ENCODE measurements at places on chromosomes 7 and 10.

- no peak for DNase-seq
Measured at GRCh38 chr10:130713135-130713534, 576.9 kb downstream of the GLRX3 start.

DNA sequence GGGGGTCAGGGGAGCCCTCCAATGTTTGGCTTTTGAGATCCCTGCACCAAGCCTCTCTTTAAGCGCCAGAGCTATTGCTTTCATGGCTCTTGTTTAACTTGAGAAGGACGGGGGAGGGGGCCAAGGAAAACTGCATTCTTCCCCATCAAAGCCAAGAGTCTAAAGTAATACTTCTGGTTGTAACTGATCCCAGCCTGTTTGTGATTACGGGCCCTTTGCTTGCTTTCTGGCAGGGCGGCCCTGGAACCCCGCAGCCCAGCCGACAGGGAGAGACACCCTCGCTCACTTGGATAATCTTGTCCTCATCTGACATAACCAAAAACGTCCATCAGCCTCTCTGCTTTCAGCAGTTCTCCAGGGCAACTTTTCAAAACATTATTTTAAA is 154.7 kb downstream of the NEURL1 start:
- DNase-seq, result no peak

- DNase-seq, result no peak
Measured at GRCh38 chr10:19952224-19953010, 136.2 kb downstream of the PLXDC2 start.

DNA sequence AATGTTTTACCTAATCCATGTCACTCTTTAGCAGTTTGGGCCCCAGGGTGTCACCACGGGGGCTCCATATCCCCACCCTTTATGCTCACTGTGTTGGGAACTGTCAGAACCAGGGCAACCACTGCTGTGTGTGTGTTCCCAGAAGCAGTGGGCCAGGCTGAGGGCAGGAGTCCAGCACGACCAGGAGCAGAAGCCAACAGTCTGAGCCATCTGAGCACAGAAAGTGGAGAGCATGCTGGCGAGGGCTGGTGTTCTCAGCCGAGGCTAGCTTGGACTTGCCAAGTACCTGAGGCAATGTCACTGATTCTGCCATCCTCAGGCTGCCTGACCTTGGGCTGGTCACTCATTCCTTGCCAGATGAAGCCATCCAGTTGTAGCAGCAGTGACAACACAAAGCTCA is 285.0 kb downstream of the BMPER start:
- DNase-seq, result no peak

- DNase-seq, result no peak
Measured at GRCh38 chr10:103983367-103983911, 16.5 kb downstream of the SLK start.

DNA sequence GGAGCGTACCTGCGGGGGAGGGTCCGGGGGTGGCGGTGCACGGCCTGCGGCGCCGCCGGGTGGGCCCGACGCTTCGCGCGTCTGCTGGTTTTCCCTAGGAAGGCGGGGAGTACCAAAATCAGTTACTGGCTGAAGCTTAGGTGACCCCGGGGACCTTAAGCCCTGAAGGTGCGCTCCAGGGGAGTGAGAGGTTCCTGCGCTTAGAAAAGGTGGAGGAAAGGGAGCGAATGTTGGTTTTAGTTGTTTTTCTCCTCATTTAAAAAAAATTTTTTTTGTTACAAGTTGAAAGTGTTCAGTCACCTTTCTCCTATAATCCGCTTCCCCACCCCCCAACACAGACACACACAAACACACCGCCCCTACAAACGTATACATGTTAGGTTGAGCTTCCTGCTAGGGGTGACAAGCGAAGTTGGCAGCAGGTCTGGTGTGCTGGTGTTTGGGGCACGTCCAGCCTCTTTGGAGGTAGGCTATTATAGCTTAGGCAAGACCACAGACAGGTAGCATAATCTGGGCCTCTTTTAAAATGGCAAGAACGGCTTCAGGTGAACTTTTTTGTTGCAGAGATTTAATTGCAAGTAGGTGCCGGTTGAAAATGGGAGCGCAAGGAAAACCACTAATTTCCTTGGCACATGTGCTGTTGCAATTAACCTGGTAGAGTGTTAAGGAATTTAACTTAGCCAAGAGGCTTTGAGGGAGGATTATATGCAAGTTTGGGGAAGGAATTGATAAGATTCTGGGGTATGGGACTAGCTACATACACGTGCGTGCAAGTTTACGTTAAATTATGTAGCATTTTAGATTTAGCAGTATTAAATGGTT is 945 bp downstream of the ADD3 start:
- DNase-seq, result peak; percentile 48

- DNase-seq, result peak; percentile 91
Measured at GRCh38 chr7:107995184-107996071, 7.5 kb downstream of the LAMB1 start.

DNA sequence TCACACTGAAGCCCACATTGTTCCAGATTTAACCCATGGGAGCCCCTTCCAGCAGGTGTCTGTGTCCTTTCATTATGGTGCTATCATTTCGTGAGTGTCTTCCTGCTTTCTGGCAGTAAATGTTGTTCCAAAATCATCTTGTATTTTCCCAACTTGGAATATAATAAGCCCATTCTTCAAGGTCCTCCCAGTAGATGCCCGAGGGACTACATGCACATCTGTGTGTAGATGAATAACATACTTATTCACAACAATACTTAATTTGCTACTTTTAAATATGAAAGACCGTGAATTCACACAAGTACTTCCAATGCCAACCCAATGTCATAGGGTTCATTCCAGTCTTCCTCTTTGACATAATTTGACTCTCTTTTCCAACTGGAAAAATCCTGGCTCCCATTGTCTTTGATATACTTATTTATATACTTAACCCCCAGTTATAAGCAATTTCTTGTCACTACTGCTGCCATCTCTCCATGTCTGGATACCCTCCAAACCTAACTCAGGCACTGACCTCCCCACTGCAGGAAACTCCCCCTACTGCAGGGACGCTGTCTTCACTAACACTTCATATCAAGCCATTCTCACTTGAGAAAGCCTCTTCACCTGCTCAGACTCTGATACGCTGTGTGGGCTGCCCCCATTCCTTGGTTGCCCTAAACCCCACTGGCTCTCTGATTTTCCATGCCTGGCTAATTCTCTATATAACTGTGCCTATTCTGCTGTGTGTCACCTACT is 1119.2 kb downstream of the CNTNAP2 start:
- DNase-seq, result no peak

GRCh38 chr10:69065406-69066361 is 22.2 kb upstream of the SRGN start:
- DNase-seq, result peak; percentile 82

DNA sequence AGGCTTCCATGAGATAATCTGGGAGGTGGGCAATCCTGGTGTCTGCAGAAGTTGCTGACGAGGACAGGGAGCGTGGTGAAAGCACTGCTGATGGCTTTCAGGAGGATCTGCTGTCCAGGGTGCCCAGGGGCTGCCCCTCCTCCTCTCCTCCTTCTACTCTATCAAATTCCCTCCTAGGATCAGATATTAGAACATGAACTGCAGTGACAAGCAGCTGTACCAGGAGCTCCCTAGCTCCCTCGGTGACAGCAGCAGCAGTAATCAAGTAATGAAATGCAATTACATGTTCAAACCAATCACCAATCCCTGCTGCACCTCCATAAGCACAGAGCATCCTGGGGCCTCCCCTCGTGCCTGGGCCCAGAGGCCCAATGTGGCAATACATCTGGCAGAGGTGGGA is 46.9 kb downstream of the GRID1 start:
- no peak for DNase-seq

- DNase-seq, result no peak
Measured at GRCh38 chr7:150736864-150737263, 354 bp upstream of the GIMAP5 start.

Measured in renal cortical epithelial cell (primary cell).